ENCODE measurements at places on chromosomes 3 and 15.

DNA sequence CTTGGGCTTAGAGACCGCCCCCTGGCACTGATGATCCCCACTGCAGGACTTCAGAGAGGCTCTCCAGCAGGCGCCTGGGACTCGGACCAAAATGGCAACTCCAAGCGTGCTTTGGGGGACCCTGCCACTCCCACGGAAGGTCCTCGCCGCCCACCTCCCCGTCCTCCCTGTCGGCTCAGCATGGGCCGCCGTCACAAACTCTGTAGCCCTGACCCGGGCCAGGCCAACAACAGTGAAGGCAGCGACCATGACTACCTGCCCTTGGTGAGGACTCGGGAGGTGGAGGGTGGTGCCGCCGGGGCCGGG is 7.7 kb downstream of the ALG3 start:
- DNase-seq = no peak

GRCh38 chr3:172339892-172340291 is 108.4 kb downstream of the GHSR start:
- no peak for DNase-seq

- DNase-seq = no peak
These were observed 230.8 kb downstream of the CLSTN2 start for GRCh38 chr3:140165781-140166180.

DNA sequence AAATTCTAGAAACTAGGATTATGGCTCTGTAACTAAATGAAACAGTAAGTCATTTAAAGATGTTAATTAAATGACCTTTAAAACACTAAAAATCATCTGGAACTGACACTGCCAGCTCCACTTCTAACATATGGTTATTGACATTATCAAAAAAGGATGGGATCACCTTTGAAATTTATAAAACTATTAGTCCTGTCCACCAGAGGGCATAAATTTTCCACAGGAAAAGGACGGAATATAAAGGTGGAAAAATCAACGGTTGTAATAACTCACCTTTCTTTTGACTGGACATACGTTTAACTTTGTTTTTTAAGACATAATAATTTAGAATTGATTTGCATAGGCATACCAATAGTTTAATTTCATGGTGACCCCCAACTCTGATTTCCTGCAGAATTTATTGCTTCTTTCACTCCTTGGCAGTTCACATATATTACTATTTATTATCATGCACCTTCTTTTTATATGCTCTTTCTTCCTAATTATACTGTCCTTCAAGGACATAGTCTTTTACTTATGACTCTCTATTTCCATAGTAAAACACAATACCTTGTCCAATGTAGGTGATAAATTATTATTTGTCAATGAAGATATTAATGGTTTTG is 345.7 kb downstream of the CADM2 start:
- DNase-seq = no peak

GRCh38 chr3:156817646-156818272 is 8.4 kb upstream of the LEKR1 start:
- no peak for DNase-seq

- DNase-seq = no peak
These were observed 24.2 kb downstream of the LOXL1 start for GRCh38 chr15:73950479-73950830.
